Fibroblast of skin of left biceps (primary cell): ENCODE measurements at places on chromosomes 1 and 21.

DNA sequence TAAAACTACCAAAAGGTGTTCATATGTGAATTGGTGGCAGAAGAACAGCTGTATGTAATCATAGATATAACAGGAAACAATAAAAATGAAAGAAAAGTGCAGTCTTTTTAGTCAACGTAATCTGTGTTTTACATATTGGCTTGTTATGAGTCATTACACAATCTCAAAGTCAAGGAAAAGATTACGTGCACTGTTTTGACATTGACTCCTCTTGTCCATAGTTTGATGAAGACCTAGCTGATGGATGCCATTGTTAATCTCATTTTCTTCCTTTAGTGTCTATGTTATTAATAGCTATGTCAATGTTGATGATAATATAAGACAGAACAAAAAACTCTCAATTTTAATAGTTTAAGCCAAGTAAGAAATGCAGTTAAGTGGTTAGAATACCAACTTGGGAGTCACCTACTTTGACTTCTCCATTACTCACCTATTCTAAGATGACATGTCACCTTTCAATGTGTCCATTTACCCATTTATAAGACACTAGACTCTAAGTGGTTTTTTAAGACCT, 84.5 kb upstream of the SAMSN1 start:
- DNase-seq, result no peak

DNA sequence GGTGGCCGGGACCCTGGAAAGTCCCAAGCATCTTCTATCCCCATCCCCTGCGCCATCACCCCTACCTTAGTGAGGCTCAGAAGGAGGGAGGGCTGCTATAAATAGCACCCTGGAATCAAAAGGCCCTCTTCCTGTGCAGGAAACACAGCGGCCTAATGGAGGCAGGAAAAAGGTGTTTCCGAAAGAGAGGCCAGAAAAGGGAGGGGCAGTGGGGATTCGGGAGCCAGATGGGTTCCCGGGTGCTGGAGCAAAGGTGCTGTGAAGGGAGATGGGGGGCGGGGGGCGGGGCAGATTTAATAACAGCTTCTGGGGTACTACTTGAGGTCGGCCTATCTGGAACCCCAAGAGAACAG, 16.6 kb downstream of the NAV1 start:
- DNase-seq, result no peak

DNA sequence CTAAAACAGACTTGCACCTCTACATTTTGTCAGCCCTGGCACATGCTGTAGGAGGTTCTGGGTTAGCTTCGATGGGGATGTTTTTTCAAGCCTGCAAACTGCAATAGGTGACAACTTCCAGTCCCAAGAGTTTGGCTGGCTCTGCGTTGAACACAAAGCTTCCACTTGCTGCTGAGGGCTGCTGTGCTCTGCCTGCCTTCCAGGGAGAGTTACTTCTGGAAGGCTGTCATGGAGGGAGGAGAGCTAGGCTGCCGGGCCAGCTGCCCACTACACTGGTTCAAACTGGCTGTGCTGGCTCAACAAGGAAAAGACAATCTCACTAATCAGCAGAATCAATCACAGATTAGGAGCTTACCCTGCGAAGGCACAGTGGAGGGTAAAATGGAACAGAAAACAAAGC, 46.7 kb upstream of the PPP2R5A start:
- no peak for DNase-seq

DNA sequence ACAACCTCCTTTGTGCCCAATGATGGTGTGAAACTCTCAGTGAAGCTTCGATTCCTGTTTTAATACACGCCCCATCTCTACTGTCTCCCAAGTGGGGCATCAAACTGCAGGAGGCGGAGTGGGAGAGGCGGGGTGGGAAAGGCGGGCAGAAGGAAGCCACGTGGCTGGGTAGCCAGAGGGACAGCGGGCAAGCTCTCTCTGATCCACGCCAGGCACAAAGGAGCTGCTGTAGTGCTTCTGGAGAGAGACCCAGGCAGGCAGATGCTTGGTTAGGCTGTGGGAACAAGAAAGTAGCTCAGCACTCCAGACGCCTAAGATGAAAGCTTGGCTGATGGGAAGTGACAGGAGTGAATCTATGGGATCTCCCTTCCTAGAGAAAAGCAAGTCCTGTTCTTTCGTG, 25.7 kb downstream of the TRIM67 start:
- DNase-seq, result no peak

- DNase-seq, result no peak
Observed at GRCh38 chr1:96365596-96366390, 355.8 kb upstream of the PTBP2 start.
